AG04449 (cell line): ENCODE measurements at places on chromosomes 2 and 18.

DNA sequence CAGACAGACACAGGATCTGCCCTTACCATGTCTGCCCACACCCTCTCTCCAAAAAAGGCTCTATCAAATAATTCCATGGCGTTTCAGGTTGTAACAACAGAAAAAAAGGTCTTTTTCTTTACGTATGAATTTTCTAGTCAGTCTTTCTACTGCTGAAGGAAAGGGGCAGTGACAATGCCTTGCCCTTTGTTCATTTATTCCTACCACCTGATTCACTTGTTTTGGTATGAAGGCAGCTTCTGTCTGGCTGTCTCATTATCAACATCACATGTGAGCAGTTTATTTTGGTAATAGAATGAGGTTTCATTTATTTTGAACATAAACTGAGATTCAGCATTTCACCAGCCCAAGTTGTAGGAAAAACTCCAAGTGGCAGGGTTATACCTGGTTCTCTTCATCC, 94.3 kb upstream of the KLF7 start:
- DNase-seq: no peak

DNA sequence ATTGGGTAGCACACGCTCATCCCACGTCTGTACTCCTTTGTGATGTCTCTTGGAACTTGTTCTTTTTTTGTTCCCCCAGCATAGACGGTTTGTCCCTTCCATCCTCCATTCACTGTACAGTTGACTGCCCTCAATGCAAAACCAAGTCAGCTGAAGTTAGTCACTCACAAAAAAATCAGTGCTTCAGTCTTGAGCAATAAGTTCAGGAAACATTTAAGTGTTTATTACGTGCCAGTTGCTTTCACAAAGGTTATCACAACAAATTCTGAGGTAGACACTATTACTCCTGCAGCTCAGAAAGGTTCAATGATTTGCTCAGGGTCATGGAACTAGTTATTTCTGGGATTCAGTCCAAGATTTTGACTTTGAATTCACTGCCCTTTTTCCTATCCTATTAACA, 102.2 kb downstream of the PDE1A start:
- no peak for DNase-seq

DNA sequence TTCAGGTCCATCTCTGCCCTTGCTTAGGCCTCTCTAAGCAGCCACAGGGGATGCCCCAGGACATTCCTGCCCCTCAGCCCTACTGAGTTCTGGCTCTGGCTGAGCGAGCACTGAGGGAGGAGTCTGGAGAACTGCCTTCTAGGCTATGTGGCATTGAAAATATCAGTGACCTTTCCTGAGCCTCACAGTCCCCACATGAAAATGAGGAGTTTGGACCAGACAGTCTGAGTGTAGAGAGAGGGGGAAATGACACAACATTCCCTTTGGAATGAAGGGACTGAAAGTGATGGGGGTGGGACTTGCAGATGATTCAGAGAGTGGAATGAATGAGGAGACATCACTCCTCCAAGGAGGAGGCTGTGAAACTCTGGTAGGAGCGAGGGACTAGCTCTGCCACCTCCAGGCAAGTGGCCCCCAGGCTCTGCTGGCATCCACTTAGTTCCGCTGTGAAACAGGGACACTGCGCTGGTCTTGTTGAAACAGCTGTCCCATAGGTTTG, 8.0 kb downstream of the TNS1 start:
- peak; percentile 75 for DNase-seq

DNA sequence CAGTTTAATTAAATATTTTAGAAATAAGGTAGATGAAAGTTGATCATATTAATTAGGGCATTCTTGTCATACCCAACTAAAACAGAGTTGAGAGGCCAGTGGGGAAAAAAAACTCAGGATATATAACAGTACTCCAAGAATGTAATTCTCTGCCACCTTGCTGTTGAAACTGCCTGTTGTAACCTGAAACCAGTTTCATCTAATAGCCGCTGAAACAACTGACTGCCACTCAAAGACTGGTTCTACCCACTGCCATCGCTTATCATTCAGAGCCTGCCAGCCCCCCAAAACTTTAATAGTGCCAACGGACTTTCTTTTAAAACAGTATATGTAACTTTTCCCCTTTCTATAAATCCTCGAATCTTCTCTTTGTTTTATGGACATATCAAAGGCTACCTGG, 37.7 kb upstream of the FSIP2 start:
- no peak for DNase-seq
